ENCODE measurements at places on chromosomes 16 and 17.

DNA sequence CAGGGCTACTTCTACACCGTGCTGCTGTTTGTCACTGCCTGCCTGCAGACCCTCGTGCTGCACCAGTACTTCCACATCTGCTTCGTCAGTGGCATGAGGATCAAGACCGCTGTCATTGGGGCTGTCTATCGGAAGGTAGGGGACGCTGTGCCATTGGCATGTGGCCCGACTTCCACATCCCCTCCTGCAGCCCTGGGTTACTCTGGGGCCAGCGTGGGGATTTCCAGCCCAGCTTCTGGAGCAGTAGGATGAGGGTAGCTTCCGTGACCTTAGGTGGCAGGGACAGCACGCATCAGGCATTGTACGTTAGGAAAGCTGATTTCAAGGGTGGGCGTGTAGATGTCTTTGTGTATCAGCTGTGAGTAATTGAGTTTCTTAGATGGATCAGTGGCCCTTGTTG is 96.5 kb downstream of the ABCC1 start:
- no peak for DNase-seq

DNA sequence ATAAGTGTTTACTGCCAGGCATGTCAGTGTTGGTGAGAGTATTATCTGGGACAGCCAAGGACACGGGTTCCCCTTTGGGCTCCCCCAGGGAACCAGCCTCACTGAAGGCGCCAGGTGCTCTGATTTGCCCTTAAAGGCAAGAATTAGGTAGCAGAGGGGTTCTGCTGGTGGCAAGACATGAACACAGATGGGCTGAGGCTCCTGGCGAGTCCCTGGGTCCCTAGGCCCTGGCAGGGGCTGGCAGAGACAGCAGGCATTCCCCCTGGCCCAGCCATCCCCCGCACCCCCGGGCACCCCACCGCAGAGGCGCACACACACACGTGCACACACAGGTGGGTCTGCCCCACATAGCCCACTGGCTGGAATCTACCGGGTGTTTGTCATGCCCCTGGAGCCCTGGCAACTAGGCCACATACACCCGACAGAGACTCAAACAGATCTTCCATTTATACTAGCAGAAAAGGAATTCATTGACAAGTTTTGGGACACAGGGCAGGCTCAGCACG is 153.3 kb downstream of the C16orf78 start:
- DNase-seq, result no peak

DNA sequence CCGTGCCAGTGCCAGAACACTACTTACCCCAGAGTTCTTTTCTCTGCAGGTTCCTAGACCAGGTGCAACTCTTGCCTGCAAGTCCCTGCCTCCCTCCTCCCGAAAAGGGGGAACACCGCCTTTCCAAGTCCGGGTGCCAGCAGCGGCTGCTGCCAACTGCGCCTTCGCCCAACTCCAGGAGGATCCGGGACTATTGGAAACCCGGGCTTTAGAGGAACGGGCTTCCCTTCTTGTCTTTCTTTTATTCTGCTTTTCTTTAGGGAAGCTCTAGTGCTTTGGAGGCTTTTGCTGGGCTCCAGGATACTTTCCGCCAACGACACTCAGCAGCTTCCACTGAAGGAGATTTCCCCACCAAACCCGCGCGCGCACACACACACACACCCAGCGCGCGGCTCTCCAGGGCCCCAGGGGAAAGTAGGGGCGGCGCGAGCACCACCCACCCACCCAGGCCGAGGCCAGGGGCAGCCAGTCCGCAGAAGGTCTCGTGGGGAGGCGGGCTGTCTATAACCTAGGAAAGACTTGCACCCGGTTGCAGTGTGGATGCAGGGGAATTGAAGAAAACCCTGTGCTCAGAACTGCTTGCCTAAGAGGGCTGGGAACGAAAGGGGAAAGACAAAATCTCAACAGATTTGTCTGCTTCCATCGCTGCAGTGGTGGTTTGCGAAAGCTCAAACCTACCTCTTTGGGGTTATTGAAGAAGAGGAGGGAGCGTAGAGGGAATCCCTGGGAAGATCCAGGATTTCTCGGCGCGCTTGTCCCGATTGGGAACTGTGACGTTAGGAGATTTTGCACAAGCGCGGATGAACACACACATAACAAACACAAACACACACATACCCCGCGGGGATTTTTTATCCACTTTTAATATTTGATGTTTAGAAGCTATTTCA is 977 bp upstream of the CA10 start:
- DNase-seq, result no peak

DNA sequence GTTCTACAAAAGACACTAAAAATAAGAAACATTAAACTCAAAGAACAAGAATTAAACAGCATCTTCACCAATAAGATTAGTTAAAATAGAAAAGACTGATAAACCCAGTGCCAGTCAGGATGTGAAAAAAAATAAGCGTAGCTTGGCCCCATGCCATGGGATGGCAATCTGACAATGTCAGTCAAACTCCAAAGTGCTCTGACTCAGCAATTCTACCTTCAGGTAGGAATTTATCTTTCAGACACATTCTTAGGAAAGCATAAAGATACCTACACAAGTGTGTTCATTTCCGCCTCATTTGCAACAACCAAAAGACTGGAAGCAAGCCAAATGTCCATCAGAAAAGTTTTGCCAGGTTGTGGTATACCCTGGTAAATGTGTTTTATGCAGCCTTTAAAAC is 9.1 kb upstream of the MPO start:
- no peak for DNase-seq

GRCh38 chr17:1580979-1581676 is 18.5 kb upstream of the PITPNA start:
- DNase-seq, result no peak

DNA sequence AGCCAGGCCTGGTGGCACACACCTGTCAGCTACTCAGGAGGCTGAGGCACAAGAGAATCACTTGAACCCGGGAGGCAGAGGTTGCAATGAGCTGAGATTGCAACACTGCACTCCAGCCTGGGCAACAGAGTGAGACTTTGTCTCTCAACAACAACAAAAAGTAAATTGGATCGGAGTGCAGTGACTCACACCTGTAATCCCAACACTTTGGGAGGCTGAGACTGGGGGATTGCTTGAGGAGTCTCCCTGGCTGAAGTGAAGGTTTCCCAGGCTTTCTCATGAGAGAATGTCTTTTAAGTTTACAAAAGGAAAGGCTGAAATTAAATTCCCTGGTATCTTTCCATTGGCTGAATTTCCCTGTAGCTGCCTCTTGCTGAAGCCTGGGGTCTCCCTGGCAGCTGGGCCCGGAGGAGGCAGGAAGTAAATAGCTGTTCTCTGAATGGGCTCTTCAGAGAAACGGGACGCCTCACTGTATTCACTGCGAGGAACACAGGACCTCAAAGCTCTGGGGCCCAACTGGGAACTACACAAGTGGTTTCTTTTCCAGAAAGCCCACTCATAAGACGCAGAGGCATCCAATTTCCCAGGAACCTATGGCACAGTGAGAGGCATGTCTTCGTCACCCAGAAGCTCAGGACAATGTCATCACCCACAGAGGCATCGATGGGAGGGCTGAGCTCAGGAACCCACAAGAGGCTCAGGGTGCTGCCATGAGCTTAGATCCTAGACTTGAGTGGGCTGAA is 77.4 kb upstream of the SMURF2 start:
- no peak for DNase-seq

DNA sequence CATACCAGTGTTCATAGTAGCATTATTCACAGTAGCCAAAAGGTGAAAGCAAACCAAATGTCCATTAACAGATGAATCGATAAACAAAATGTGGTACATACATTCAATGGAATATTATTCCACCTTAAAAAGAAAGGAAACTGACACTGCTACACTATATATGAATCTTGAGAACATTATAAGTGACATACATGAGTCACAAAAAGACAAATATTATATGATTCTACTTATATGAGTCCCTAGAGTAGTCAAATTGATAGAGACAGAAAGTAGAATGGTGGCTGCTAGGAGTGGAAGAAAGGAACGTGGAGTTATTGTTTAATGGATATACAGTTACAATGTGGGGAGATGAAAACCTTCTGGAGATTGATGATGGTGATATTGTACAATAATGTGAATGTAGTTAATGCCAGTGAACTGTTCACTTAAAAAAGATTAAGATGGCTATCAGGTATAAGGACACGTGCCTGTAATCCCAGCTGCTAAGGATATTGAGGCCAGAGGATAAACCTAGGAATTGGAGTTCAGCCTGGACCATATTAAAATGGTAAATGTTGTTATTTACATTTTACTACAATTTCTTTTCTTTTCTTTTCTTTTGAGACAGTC is 20.2 kb upstream of the TRIM37 start:
- DNase-seq, result no peak

GRCh38 chr16:54594601-54595391 is 308.2 kb upstream of the IRX3 start:
- DNase-seq, result no peak

GRCh38 chr16:86661706-86662105 is 83.4 kb downstream of the FOXL1 start:
- DNase-seq, result no peak

DNA sequence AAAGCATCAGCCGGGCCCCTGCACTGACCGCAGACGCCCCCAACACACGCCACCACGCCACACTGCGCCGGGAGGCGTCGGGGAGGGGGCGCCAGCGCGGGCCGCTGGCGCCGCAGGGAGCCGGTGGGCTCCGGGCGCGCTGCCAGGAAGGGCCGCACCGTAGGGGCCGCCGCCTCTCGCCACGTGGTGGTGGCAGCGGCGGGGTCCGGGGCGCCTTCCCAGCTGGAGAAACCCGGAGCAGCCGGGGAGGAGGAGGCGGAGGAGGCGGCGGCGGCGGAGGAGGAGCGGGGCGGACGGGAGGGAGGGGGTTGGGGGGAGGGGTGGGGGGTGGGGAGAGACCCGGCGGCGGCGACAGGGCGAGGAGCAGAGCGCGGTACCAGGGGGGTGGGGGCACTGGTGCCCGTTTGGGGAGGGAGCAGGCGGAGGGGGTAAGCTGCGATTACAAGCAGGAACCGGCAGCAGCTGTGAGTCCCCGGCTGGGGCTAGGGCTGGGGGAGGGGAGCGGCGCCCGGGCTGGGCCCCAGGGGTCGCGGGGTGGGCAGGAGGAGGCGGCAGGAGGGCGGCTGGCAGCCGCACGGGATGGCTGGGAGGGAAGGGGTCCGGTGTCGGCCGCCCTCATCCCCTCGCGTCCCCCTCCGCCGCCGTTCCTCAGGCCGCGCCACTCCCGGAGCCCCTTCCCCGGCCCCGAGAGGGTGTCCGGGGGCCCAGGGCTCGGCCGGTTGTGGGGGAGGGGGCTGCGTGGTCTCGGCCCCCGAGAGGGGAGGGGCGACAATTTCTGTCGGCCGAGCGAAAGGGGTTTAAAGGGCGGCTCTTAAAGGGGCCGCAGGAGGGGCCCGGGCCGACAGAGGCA is at the start of gene TBKBP1:
TSS of gene TBKBP1 (plus strand) at position 431 of the 850 bp plus-strand sequence. CDS start 1,952 bp downstream, outside the sequence.
- no peak for DNase-seq

DNA sequence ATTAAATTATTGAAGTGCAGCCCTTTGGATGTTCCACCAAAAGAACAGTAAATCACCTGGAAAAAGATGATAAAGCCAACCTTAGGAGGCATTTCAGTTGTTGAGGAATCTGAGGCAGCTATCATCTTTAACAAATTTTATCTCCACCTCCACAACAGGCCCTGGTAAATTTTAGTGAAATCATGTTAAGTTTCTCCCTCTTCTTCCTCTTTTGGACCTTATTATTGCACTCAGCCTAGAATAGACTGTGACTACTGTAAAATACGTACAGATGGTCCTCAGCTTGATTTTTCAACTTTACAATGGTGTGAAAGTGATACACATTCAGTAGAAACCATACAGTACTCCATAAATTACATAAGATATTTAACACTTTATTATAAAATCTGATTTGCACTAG is 90.3 kb downstream of the USP32 start:
- no peak for DNase-seq

All from stimulated activated CD8-positive, alpha-beta memory T cell treated with anti-CD3 and anti-CD28 coated beads, Interleukin-7, amount 100 ng/mL, for 1 hour (primary cell).